ENCODE measurements at places on chromosomes 7 and 10. TPM values are rescaled to one million over a fixed set of nuclear protein-coding genes. Genes with fewer than 3 reads are reported as not detected.

The OPALIN gene
- not detected for total RNA-seq

The TNS3 gene
- 43.2 TPM for total RNA-seq

The C1QL3 gene
- not detected for total RNA-seq

The ADCYAP1R1 gene
- 4.8 TPM for total RNA-seq

The MOGAT3 gene
- not detected for total RNA-seq
